ENCODE measurements at places on chromosomes 2 and 18.

DNA sequence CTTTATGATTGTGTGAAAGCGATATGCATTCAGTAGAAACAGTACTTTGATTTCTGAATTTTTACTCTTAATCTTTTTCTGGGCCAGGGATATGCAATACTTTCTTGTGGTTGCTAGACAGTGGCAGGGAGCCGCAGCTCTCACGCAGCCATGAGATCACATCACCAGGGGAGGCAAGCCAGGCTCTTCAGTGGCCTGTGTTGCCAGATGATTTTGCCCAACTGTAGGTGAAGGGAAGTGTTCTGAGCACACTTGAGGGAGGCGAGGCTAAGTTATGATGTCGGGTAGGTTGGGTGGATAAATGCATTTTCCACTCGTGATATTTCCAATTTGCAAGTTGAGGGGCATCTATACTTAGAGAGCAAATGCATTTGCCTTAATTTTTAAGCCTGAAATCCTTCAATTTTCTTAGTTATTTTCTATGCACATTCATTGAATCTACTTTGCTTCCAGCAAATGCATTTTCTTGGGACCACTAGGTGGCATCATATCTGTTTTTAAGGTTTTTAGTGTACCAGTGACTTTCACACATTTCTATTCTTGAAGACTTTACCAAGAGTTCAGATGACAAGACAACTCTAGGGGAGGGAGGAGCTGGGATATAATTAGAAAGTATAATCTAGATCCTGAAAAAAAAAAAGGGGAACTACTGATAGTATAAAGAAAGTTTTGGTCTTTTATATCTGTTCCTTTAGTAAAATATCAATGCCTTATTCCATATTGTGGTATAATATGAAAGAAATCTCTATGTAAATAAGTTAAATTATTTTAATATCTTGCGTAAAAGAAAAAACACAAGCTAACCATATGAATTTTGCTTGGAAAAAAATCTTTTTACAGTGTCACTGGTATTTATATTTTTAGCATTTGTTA is 643.3 kb downstream of the SOCS6 start:
- peak; percentile 17 for DNase-seq

GRCh38 chr2:168032091-168032490 is 215.3 kb downstream of the STK39 start:
- peak; percentile 8 for DNase-seq

- DNase-seq: no peak
Observed at GRCh38 chr18:24263050-24263449, 124.2 kb downstream of the CABYR start.

- DNase-seq: no peak
Observed at GRCh38 chr2:187129306-187129705, 280.3 kb upstream of the ZSWIM2 start.

DNA sequence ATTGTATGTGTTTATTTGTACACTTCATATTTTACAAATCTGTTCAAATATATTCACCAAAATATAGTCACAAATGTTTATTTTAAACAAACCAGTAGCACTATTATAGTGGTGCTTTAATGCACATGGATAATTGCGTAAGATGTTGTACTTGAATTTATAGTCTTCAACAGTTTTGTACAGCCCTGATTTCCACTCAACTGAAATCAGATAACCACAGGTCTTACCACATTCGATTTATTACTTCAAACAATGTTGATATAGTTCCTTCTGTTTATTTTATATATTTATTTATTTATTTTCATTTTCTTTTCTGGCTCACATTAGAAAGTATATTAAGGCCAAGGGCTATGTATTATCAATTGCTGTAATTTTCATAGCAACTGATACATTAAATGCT is 99.4 kb upstream of the ZNF804A start:
- DNase-seq: no peak

DNA sequence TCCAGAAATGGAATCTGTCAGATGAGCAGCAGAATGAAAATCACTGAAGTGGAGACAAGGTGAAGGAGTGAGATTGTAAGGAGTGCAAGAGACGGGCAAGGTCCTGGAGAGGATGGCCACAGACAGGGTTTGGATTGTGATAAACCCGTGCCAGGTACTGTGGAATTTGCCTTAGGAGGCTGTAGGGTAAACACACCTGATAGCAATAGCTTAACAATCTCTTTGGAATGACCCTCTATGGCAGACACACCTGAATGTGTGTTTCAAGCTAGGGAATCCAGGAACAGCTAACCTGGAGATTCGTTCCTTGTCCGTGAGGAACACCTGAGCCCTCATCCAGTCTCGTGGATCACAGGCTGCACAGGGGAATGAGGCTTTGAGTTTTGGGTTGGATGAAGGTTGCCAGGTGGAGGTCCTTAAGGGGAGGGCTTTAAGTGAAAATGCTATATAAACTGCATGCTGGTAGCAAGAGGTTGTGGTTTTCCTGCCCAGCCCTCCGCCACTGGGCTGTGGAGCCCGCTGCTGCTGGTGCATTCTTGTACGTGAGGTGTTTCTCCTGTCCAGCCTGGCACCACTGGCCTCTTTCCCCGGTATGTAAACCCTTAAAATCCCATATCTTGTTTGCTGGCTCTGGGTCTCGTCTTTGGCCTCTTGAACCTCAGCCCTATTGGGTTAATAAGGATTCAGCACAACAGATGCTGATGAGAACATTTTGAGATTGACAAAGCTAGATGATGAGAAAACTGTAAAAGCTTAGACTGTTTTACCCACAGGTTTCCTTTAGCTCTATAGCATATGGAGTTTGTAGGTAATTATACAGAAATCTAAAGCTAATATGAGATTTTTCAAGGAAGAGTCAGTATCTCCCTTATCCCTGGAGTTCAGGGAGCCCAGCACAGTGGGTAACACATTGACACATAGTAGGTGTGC is 117.9 kb downstream of the ARHGAP15 start:
- DNase-seq: no peak

GRCh38 chr2:44705876-44706480 is 235.5 kb upstream of the SIX3 start:
- DNase-seq: no peak

DNA sequence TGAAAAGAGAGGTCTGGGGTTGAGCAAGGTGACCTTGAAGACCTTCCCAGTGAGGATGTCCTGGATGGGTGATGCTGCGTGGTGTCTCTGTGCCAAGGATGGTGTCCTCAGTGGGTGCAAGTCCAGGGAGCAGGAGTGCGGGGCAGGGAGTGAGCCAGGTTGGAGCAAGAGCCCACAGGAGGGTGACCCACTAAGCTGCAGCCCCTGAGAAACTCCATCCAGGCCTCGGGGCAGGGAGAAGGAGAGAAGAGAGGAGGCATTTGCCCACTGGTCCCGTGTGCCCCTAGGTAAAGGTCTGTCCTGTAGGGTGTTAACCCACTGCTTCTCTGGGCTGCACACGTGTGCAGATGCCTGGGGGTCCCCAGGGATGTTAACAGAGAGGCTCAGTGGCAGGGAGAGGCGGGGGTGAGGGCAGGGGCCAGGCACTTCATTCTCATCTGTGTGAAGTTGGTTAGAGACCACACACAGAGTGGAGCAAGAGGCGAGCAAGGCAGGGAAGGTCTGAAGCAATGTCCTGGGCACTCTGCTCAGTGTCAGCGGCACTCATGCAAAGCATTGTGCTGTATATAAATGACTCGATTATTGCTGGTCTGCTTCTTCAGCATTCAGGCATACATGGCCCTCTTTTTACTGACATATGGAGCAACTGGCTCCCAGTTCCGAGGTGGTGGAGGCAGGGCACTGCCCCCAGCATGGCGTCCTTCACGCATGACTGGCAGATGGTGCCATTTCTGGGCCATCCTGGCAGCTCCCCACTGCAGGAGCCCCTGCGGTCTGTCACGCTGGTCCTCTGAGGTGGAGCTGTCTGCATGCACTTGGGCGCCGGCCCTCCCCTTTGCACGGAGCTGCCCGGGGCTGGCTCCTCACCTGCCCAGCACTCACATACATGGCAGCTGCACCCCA is 117.2 kb upstream of the HS6ST1 start:
- no peak for DNase-seq

DNA sequence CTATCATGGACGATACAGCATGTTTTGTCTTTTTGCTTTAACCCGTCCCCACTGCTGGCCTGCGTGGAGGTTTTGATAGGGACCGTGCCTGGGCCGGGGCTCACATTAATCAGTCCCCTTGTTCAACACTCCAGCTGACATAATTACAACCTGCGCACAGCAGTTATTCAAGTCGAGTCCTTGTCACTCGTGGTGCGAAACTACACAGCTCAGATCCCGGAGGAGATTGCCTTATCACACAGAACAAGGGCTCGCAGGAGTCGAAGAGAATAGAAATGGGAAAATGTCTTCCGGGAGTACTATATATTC is 304.4 kb downstream of the ZNF407 start:
- DNase-seq: no peak

- DNase-seq: no peak
Observed at GRCh38 chr2:216649574-216649973, 16.4 kb downstream of the IGFBP2 start.

GRCh38 chr2:201196803-201197202 is 13.9 kb downstream of the CASP10 start:
- no peak for DNase-seq

Data from fibroblast of upper back skin (primary cell).